T-helper 2 cell (primary cell): ENCODE measurements at places on chromosomes 7 and 10.

DNA sequence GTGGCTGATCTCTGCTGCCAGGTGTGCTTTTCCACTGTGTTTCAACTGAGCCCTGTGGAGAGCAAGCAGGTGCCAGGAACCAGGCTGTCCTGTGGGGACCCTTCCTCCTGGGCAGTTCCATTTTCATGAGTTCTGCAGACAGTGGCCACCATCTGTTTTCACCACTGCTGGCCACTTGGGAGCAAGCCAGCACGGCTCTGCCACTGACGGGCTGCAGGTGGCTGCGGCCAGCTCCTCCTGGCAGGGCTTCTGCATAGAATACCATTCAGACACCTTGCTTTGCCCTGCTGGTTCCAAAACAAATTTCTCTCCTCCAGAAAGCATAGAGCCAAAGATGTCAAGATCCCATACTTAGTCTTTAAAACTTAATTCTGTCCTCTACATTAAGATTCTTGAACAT is 48.3 kb downstream of the LANCL2 start:
- DNase-seq: no peak

DNA sequence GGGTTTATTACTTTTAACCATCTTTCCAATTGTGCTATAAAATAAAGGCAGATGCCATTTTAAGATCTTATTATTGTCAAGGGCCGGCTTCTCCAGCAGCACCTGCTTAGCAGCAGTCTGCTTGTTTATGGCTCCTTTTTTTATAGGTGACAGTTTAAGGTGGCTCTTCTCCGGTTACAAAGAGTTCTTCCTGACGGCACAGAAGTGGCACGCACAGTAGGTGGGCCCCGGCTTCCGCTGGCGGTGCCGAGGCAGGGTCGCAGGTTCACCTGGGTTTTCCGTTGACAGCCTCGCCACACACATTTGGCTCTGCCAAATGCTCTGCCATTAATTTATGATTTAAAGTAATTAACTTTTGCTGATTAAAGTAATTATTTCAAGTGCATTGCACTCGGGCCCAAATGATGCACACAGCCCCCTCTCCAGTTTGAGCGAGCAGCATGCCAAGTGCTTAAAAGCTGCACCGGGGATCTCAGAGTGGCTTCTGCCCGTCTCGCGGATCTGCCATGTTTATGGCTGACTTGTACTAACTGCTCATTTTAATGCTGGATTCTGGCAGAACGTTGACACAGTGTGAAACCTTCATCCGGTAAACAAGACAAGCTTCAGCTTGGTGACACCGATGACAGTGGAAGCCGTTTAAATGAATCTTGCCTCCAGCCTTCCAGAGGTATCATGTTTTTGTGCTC is 355.1 kb upstream of the MKI67 start:
- DNase-seq: no peak

DNA sequence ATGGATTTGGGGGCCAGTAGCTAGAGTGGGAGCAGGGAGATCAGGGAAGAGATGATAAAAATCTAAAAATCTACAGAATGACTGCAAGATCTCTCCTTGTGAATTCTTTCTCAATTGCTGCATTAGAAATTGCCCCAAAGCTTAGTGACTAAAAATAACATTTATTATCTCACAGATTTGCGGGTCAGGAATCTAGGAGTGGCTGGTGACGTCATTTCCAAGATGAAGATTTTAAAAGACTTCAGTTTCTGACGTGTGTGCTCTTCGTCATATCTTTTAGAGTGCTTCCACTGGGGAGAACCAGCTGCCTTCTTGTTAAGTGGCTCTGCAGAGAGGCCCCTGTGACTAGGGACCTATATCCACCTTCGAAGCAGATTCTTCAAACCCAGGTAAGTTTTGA is 112.6 kb downstream of the DGKI start:
- DNase-seq: no peak

DNA sequence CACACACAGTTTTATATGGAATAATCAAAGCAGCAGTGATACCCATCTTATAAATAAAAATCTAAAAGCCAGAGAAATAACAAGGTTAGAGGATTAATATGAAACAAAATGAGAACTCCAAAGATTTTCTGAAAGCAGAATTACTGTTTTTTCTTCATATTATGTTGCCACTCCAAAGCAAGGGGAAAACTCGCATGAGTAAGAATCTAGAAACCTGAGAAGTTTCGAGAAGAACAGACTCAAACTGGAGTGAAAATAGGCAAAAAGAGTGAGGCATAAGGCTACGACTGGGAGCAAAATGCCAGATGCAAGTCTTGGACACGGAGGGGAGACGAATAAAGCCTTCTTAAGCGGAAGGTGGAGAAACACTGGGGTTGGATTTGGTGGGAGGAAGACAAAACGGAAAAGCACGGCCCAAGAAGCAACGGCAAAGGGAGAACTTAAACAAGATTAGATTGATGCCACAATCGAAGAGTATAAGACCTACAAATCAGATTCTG is 923 bp downstream of the TNPO3 start:
- DNase-seq: no peak

DNA sequence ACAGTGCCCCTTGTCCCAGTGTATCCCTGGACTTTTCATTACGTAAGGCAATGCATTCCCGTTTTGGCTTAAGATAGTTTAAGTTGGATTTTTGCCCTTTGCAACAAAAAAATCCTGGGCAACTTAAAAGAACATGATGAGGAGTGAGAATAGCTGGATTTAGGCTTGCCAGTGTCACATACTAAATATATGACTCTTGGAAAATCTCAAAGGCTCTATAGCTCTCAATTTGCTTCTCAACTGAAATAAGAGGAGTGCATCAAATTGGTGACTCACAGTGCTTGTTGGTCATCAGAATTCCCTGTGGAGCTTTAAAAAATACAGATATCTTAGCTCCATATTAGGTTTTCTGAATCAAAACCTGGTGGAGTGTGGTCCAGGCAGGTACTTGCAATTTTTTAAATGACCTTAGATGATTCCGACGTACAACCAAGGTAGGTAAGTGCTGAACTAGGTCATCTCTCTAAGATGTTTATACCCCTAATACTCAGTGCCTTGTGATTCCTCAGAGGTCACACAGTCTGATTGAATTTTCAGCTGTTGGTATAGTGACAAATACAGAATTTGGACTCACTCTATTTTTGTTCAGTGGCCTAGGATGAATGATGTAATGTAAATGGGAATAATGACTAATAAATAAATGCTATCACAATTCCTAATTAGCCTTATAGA is 33.9 kb upstream of the ORC5 start:
- no peak for DNase-seq

GRCh38 chr10:71339796-71340589 is 20.9 kb downstream of the SLC29A3 start:
- no peak for DNase-seq

DNA sequence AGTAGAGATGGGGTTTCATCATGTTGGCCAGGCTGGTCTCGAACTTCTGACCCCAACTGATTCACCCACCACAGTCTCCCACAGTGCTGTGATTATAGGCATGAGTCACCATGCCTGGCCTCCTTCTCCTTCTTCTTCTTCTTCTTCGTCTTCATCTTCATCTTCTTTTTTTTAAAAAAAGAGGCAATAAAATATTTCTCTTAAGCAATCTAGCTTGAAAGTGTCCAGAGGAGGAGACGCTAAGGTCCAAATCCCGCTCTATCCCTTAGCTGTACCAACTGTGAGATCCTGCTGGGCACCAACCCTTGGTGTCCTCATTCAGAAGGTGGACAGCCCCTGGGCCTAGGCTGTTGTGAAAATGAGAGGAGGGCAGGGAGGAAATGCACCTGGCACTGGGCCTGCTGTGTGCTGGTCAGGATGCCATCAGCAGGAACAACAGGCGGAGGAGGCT is 13.9 kb upstream of the PSAP start:
- DNase-seq: no peak

GRCh38 chr10:107894516-107894915 is 730.0 kb upstream of the SORCS1 start:
- DNase-seq: no peak

- DNase-seq: no peak
These were observed 470.8 kb upstream of the SEMA3A start for GRCh38 chr7:84665339-84665738.

- no peak for DNase-seq
These were observed 23.5 kb downstream of the PWWP2B start for GRCh38 chr10:132420469-132420980.

- DNase-seq: no peak
These were observed 14.5 kb downstream of the ANKIB1 start for GRCh38 chr7:92260248-92260781.

DNA sequence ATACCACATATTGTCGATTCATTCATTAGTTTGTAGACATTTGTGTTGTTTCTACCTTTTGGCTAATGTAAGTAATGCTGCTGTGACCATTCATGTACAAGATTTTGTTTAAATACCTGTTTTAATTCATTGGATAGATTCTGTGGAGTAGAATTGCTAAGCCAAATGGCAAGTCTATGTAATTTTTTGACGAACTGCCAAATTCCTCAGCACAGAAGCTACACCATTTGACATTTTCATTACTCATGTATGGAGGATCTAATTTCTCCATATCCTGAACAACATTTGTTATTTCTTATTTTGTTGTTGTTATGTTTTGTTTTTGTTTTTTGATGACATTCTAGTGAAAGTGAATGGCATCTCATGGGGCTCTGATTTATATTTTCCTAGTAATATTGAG is 1351.3 kb upstream of the SORCS1 start:
- no peak for DNase-seq

DNA sequence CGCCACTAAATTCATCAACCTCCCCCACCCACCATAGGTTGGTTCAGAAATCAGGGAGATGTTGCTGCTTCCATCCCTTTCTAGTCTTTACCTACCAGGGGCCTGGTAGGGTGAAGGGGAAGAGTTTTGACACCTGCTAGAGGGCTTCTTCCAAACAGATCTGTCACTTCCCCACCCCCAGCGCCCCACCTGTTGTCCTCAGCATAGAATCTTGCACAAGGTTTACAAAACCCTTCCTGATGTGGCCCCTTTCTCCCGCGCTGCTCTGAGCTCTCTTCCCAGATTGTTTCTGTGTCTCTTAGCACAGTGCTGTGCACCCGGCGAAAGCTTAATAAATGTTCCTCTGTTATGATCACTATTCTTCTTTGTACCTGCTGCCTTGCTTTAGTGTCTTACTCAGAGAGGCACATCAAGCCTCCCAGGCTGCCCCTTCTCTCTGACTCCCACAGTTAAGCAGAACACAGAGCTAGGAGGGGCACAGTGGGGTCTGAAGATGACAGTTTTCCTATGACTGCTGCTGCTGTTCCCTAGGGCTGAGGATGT is 11.2 kb upstream of the C10orf95 start:
- no peak for DNase-seq
